ENCODE measurements at places on chromosomes 12 and 14.

- DNase-seq = no peak
These were observed 76.3 kb downstream of the GRIP1 start for GRCh38 chr12:66602483-66603143.

GRCh38 chr12:115758877-115759620 is 518.4 kb downstream of the MED13L start:
- DNase-seq = no peak

DNA sequence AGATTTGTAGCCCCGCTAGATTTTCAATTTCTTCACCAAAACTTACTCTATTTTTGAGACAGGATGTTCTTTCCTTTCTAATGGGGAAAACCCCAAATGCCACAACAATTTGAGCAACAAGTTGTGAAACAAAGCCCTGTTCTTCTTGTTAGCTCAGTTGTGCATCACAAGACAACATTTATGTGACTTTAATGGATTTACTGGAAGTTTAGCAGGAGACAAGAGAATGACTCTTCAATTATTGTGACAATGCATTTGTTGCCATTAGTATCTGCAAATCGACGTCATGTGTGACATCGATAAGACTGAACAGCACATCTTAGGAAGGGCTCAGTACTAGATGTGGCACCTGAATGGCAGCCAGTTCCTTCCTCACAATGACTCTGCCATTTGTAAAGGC is 1028.9 kb upstream of the TMEM132C start:
- DNase-seq = no peak

- no peak for DNase-seq
These were observed 38.8 kb downstream of the LRCOL1 start for GRCh38 chr12:132571598-132571997.

DNA sequence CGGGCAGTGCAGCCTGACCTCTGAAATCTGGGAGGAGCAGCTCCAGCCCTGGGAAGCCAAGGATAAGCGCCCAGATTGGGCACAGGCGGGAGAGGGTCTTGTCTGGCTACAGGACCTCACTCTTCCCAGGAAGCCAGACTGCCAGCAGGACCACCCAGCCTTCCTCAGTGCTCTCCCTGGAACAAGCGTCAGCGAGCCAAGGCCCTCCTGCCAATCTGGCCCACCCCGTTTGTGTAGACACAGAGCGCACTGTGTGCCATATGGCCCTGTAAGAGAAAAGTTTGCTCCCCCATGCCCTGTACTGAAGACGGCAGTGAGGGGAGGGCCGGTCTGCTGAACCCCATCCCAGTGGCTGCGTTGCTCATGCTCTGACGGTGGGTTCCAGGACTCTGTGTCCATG is 1.2 kb upstream of the C14orf180 start:
- DNase-seq = no peak

- DNase-seq = no peak
These were observed 4.3 kb upstream of the FBRSL1 start for GRCh38 chr12:132485619-132486018.

GRCh38 chr12:106600503-106600902 is 17.7 kb downstream of the RFX4 start:
- DNase-seq = no peak

DNA sequence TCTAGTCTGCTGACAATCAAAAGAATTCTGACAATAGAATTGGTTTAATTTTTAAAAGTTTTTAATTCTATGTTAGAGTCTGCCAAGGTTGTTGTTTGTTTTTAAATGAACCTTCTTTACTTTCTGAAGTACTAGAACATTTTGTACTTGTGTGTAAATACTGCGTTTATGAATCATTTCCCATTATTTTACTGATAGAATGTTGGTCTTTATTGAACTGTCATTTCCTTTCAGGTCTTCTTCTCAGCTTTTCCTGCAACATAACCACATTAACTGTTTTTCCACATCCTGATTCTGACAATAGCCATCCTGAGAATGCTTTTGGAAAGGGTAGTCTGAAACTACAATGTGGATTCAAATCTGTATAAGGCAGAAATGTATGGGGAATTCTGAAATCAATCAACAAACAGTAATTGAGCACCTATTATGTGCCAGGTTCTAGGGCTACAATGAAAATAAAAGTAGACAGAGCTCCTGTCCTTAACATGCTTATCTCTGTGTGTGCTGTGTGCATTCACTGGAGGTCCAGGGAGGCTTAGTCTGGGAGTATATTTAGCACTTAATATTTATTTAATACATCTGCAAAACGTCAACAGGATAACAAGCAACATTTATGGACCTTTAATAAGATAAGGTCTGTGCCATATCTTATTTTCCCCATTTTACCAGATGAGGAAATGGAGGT is 73.1 kb upstream of the SLC38A2 start:
- no peak for DNase-seq

- DNase-seq = no peak
These were observed 816 bp upstream of the SLC8A3 start for GRCh38 chr14:70189456-70190077.

- no peak for DNase-seq
These were observed 3.2 kb downstream of the CFL2 start for GRCh38 chr14:34711169-34711568.

- no peak for DNase-seq
These were observed 70.5 kb downstream of the TRIM9 start for GRCh38 chr14:51024377-51024776.

DNA sequence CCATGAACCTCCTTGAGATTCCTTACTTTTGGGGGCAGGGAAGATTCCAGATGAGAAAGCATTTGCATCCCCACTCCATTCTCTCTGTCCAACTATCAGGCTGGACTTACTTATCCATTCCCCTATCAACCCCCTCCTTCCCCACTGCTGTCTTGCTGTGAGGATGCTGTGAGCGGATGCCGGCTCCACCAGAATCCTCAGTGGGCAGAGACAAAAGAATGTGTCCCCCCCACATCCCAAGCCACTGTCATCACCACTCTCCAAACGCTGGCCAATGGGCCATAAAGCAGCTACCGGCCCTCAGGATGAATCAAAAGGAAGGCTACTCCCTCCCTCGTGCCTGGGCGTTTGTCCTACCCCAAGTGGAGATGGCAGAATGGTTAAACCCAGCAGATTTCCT is 173.0 kb upstream of the NTF3 start:
- no peak for DNase-seq

- DNase-seq = no peak
These were observed 14.7 kb downstream of the LETMD1 start for GRCh38 chr12:51062631-51063397.

DNA sequence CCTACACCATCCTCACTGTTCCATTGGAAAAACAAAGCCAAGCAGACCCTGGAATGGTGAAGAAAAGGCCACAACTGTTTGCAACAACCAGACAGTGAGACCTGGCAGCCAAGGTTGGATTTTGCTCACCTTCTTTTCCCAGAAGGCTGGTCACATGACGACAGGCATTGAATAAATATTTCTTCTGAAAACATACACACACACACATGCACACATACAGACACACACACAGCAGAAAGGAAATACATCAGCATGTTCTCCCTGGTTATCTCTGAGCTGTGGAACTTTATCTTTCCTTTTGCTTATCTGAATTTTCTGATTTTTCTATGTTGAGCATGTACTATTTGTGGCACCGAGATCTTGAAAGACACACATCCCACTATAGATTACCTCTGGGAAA is 38.0 kb upstream of the CCDC60 start:
- DNase-seq = no peak

DNA sequence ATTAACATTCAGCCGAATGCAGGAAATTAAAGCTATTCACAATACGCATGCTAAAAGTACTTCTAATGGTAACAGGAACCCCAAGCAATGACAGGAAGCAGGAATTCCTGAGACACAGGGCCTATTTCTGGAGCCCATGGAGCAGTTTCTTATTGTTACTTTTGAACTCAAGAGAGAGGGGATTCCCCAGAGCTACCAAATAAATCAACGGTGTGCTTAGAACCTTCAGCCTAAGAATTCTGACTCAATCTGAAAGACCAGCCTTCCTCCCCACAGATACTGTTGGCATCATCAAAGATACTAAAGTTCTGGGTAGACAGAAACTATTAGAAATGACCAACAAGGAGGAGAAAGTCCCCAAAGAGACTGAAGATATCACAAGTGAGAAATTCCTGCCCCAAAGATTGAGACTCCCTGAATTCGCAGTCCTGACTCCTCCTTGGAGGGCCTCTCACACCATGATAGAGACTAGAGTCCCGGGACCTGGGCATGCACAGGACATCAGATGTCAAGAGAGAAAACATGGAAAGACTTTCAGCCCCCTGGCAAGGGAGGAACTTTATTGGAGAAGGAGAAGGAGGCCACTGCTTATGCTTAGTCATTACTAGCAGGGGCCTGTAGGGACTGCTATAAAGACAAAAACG is 32.7 kb downstream of the RTRAF start:
- no peak for DNase-seq

DNA sequence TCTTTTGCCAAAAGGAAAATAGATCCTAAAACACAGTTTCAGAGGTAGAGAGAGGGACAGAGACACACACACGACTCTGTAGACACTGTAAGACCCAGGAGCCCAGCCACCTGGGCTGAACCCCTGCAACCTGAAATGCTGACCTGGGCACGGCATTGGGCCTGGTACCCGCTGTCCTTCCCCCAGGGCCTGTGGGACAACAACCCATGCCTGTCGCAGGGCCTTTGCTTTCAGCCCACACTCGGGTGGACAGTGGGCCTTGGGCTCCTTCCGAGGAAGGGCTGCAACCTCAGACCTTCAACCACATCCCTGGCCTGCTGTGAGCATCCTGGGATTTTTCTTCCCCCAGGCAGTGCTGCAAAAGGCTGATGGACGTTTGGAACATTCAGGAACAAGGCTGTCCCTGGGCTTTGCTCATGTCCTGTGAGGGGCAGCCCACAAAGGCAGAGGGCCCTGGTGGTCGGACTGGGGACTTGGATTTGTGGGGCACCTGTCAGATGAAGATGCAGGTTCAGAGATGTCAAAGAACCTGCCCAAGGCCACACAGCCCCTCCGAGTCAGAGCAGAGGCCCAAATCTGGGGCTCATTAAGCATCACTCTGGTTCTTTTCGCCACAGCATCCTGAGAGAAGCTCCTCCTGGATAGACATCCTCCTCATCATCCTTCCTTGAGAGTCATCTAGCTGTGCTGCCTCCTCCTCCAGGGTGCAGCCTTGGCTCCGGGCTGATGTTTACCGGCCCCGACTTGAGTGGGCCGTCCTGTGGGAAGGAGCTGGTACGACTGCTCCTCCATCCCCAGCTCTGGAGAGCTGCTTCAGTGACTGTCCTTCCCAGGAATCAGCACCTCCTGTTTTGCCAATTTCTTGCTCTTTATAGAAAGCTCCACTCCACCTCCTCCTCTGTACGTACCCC is 32.7 kb downstream of the CCDC92 start:
- DNase-seq = no peak

DNA sequence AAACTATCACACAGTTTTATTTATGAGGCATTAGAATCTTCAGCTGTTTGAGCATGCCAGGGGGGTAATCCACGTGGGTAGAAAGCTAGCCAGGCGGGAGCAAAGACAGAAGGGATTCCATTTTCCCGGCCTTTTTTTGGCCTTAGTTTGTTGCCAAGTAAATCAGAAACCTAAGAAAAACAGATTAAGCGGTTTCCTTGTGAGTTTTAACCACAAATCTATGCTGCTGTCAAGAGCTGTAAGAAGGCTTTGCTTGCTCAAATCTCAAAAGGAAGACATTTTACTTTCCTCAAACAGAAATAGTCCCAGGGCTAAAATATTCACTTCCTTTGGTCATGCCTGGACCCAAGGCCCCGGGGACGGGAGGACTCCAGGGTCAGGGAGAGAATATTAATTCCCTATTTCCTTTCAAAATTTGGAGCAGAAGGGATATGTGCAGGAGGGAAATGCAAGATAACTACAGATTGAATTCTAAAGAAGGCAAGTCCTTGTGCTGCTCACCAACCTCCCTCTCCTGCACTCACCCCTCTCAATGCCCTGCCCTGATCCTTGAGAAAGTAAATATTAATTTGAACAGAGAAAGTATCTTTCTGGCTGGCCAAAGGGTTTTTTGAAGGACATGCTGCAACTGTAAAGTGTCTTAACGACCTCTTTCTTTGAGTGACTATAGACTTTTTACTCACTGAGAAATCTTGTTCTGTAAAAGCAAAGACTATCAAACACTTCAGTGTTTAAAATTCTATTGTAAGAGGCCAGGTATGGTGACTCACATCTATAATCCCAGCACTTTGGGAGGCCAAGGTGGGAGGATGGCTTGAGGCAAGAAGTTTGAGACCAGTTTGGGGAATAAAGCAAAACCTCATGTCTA is 75.7 kb downstream of the HSD17B6 start:
- DNase-seq = no peak

GRCh38 chr12:22821985-22822384 is 197.0 kb downstream of the ETNK1 start:
- DNase-seq = no peak

GRCh38 chr12:120748242-120748641 is 22.6 kb downstream of the ACADS start:
- DNase-seq = no peak

GRCh38 chr12:91074851-91075250 is 17.0 kb upstream of the KERA start:
- DNase-seq = no peak

DNA sequence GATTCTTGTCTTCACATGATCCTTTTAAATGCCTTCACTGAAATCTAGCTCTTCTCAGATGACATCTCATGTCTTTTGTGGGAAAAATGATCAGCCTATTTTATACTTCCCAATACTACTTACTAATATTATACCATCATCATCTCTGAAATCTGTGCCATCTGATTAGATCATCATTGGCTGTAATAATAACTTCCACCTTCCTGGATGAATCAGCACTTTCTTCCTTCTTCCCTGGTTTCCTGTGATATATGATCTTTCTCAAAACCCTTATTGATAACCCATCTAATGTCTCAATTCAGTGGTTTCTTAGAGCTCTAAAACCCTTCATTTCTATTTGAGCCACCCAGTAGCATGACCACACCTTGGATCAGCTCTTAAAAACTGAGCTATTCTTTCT is 30.9 kb downstream of the GPR137C start:
- no peak for DNase-seq

DNA sequence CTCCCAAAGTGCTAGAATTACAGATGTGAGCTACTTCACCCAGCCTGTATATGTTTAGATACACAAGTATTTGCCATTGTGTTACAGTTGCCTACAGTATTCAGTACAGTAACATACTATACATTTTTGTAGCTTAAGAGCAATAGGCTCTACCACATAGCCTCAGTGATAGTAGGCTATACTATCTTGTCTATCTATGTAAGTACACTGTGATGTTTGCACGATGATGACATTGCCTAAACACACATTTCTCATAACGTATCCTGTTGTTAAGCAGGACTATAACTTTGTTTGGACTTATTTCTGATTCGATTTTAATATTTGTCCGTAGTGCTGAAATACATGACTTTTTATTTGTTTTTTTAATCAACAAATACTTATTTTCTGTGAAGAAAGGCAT is 129.2 kb downstream of the PCNX1 start:
- no peak for DNase-seq

Data from stimulated activated CD8-positive, alpha-beta memory T cell treated with anti-CD3 and anti-CD28 coated beads, Interleukin-4, amount 100 ng/mL, for 1 hour (primary cell).